ENCODE measurements at places on chromosomes 4 and X. TPM values are rescaled to one million over a fixed set of nuclear protein-coding genes. Genes with fewer than 3 reads are reported as not detected.

CCDC160 gene
- polyA plus RNA-seq, result 7.0 TPM

CFAP47 gene
- polyA plus RNA-seq, result not detected

DOCK11 gene
- 11.4 TPM for polyA plus RNA-seq

UFSP2 gene
- 47.3 TPM for polyA plus RNA-seq

GABRE gene
- polyA plus RNA-seq, result 3.3 TPM

SMIM31 gene
- polyA plus RNA-seq, result not detected

MEPE gene
- polyA plus RNA-seq, result not detected

MAGEB3 gene
- not detected for polyA plus RNA-seq

CT83 gene
- polyA plus RNA-seq, result not detected

GPR173 gene
- 1.7 TPM for polyA plus RNA-seq

SLITRK4 gene
- 2.8 TPM for polyA plus RNA-seq

KLHL4 gene
- polyA plus RNA-seq, result 0.49 TPM

DNA sequence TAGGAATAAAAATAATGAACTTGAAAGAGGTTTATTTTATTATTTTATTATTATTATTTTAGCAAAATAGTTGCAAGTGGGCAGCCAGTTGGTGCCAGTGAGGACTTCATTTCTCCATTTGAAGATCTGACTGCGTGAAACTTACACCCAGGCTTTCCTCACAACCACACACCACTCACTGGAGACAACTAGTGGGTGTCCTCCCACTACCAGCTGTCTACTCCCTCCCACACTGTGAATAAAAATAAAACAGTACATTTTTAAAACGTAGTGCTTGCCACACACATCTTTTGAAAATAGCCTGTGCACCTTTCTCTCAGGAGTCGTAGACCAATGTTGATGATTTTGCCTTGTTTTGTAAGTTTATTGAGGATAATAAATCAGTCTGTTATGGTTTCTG, 7.4 kb downstream of the FGF13 start:
- H3K4me1 ChIP-seq, result no peaks in the 10 kb centered on the region
- no peak for DNase-seq
- H3K27me3 ChIP-seq, result peaks cover 4% of the 10 kb centered on the region
- H3K4me3 ChIP-seq, result no peak overlapping the region
- no peaks in the 10 kb centered on the region for H3K36me3 ChIP-seq

DNA sequence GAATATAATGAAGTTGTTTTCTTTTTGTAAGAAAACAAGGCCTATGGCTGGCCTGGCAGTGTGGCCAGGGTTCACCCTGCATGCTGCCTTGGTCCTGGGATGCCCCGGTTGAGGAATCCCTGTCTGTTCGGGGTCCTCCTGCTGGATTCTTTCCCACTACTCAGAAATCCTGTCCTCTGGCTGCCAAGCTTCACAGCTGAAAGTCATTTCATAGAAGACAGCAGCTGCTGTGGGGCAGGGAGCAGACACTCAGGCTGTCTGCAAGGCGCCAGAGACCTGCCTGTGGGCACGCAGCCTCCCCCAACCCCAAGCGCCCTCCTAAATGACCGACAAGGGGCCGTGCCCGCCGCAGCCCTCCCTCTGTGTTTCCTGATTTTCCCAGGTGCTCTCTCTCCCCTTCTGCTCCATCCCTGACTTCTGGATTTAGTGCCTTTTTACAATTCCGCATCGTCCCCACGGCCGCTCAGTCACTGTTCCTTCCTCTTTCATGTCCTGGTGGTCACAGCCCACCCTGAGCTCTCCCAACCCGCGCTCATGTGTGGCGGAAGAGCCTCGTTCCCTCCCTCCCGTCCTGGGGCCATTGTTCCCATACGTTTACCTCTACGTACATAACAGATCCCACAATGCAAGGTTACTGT, 27.5 kb downstream of the ZFYVE28 start:
- H3K4me3 ChIP-seq, result no peak overlapping the region
- H3K27me3 ChIP-seq, result no peaks in the 10 kb centered on the region
- H3K4me1 ChIP-seq, result peaks cover 8% of the 10 kb centered on the region
- no peaks in the 10 kb centered on the region for H3K36me3 ChIP-seq
- no peak overlapping the region for H3K27ac ChIP-seq

GRCh38 chrX:44596277-44596676, 53.6 kb upstream of the FUNDC1 start:
- H3K4me3 ChIP-seq, result no peak overlapping the region
- no peak overlapping the region for H3K27ac ChIP-seq
- no peaks in the 10 kb centered on the region for H3K27me3 ChIP-seq
- H3K36me3 ChIP-seq, result no peaks in the 10 kb centered on the region

- H3K4me3 ChIP-seq, result no peak overlapping the region
- DNase-seq, result peak; percentile 62
- no peaks in the 10 kb centered on the region for H3K4me1 ChIP-seq
- peaks cover 2% of the 10 kb centered on the region for H3K36me3 ChIP-seq
These were observed 25.7 kb downstream of the NKX1-1 start for GRCh38 chr4:1380368-1381151.

DNA sequence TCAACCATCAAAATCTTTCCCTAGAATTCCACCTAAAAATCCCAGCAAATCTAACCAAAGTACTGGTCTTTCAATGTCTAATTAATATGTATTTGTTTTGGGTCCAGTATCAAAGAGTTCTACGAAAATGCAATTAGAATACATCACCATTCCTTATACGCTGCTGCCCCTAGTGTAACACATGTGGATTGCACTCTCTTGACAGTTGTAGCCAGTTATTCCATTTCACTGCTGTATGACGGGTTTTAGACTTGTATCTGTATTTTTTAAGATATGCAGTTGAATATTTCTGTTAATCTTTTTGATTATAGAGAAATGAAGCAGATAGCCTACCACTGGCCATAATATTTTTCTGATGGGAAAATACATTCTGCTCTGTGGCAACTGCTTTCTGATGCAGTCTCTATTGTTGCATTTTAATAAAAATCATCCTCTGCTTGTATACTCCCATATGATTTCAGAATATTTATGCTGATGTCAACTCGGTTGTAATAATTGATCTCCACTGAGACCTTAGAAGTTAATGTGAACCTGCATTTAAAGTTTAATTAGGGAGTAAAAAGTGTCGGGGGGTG, 17.1 kb upstream of the PAGE2B start:
- H3K36me3 ChIP-seq, result no peaks in the 10 kb centered on the region
- no peaks in the 10 kb centered on the region for H3K4me1 ChIP-seq
- no peak overlapping the region for H3K27ac ChIP-seq
- H3K4me3 ChIP-seq, result peak overlapping the region; percentile 52

DNA sequence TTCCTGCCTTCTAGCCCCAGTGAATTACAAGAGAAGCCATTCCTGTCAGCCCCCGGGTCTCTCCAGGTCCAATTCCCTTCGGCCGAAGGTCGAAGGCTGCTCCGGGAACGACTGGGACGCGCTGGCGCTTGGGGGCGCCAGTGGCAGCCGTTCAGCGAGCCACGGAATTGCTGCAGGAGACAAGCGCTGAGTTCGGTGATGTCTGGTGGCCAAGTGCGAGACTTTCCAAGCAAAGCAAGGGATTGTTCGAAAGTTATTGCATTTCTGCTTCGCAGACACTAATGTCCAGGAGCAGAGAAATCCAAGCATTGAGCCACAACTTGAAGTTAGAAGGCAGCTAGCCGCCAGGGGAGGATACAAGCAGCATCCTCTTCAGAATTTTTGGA, 1.1 kb upstream of the DKK2 start:
- no peak overlapping the region for H3K4me3 ChIP-seq
- H3K27me3 ChIP-seq, result peaks cover 17% of the 10 kb centered on the region
- H3K27ac ChIP-seq, result no peak overlapping the region
- DNase-seq, result peak; percentile 62

DNA sequence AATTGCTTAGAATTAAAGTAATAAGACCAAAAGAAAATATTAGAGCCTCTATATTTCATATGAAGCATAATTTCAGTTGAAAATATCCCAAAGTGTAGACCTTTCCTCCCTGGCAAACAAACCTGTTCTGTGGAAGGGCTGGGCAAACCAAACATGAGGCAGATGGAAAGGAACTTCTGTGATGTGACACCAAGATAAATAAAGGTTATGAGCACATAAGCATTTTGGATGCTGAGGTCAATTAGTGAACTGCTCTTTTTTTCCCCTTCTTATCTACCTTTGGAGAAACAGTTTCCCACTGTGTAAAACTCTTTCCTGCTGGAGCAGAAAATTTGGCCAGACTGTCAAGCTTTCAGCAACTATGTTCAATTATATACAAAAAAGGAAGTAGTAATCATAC, 109.6 kb upstream of the STIM2 start:
- H3K36me3 ChIP-seq, result peaks cover 16% of the 10 kb centered on the region
- H3K4me3 ChIP-seq, result no peak overlapping the region
- H3K27me3 ChIP-seq, result no peaks in the 10 kb centered on the region
- no peak for DNase-seq
- no peak overlapping the region for H3K27ac ChIP-seq

GRCh38 chr4:66294638-66295037, 624.3 kb upstream of the EPHA5 start:
- no peak overlapping the region for H3K4me3 ChIP-seq
- no peak for DNase-seq
- no peaks in the 10 kb centered on the region for H3K4me1 ChIP-seq
- H3K27ac ChIP-seq, result no peak overlapping the region
- no peaks in the 10 kb centered on the region for H3K36me3 ChIP-seq

DNA sequence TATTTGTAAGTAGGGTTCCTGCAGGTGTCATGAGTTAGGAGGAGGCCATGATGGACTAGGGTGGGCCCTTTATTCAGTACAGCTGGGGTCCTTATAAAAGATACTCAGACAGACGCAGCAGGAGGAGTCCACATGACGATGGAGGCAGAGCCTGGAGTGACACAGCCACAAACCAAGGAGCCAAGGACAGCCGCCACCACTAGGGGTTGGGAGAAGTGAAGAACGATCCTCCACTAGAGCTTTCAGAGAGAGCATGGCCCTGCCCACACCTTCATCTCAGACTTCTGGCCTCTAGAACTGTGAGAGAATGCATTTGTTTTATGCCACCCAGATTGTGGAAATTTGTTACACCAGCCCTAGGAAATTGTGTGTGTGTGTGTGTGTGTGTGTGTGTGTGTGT, 31.1 kb downstream of the JAKMIP1 start:
- H3K36me3 ChIP-seq, result no peaks in the 10 kb centered on the region
- H3K4me1 ChIP-seq, result no peaks in the 10 kb centered on the region
- no peak overlapping the region for H3K27ac ChIP-seq
- no peak for DNase-seq
- H3K27me3 ChIP-seq, result no peaks in the 10 kb centered on the region

- no peaks in the 10 kb centered on the region for H3K4me1 ChIP-seq
- peak within 1 kb of the TSS; percentile 99 for H3K27ac ChIP-seq
- no peaks in the 10 kb centered on the region for H3K36me3 ChIP-seq
- H3K27me3 ChIP-seq, result no peaks in the 10 kb centered on the region
- H3K4me3 ChIP-seq, result peak within 1 kb of the TSS; percentile 94
- DNase-seq, result peak; percentile 81
These were observed at the start of gene OTUD5 for GRCh38 chrX:48957477-48957826. Gene OTUD5, minus strand, starts transcription at chrX:48957607. Its CDS starts 37 bp downstream, at chrX:48957570.

GRCh38 chr4:143358923-143359643, 22.4 kb downstream of the GAB1 start:
- H3K27ac ChIP-seq, result peak overlapping the region; percentile 83
- H3K4me1 ChIP-seq, result peaks cover 8% of the 10 kb centered on the region
- H3K27me3 ChIP-seq, result no peaks in the 10 kb centered on the region

DNA sequence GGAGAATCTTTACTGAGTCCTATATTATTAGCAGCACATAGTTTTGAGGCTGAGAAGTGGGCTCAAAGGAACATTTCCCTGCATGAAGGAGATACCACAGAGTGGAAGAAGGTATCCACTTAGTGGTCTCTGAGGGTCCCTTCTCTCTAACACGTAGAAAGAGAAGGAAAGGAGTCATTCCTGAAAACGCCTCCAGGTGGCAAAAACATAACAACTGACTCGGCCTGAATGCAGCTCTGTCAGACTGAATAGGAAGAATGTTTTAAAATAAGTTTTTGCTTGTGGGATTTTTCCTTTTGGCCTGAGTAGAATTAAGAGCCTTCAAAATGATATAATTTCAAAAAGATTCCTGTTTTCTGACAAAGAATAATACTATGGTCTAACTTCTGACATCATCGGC, 23.3 kb downstream of the RPGR start:
- no peaks in the 10 kb centered on the region for H3K36me3 ChIP-seq
- no peaks in the 10 kb centered on the region for H3K27me3 ChIP-seq
- H3K4me3 ChIP-seq, result no peak overlapping the region
- no peak for DNase-seq
- H3K4me1 ChIP-seq, result no peaks in the 10 kb centered on the region

GRCh38 chr4:65592089-65592488, 78.2 kb downstream of the EPHA5 start:
- H3K36me3 ChIP-seq, result no peaks in the 10 kb centered on the region
- H3K4me1 ChIP-seq, result no peaks in the 10 kb centered on the region
- peak; percentile 14 for DNase-seq
- H3K27me3 ChIP-seq, result no peaks in the 10 kb centered on the region

- H3K27ac ChIP-seq, result no peak overlapping the region
- H3K4me3 ChIP-seq, result no peak overlapping the region
- H3K4me1 ChIP-seq, result no peaks in the 10 kb centered on the region
- H3K27me3 ChIP-seq, result no peaks in the 10 kb centered on the region
These were observed 45.5 kb downstream of the CLNK start for GRCh38 chr4:10639100-10639499.

DNA sequence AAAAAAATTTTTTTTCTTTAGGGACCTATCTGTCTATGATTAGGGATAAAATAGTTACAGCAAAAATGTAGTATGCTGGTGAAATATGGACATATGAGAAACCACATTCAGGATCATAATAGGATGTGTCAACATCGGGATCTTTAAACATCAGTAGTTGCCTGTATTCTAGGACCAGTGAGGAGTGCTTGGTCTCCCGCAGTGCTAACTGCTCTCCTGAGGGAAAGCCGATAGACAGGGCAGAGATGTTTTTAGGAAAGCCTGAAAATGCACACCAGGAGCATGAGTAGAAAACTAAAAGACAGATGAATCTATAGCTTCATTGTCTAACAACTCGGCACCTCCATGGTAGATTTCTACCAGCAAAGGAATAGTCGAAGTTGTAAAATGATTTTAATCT, 178.1 kb upstream of the SMIM31 start:
- no peak overlapping the region for H3K27ac ChIP-seq
- H3K4me1 ChIP-seq, result no peaks in the 10 kb centered on the region
- H3K36me3 ChIP-seq, result no peaks in the 10 kb centered on the region
- no peak for DNase-seq
- no peaks in the 10 kb centered on the region for H3K27me3 ChIP-seq

DNA sequence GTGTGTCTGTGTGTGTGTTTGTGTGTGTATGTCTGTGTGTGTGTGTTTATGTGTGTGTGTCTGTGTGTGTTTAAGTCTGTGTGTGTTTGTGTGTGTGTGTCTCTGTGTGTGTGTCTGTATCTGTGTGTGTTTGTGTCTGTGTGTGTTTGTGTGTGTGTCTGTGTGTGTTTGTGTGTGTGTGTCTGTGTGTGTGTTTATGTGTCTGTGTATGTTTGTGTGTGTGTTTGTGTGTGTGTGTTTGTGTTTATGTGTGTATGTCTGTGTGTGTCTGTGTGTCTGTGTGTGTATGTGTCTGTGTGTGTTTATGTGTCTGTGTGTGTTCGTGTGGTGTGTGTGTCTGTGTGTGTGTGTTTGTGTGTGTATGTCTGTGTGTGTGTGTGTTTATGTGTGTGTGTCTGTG, 11.4 kb downstream of the IL9R start:
- H3K27ac ChIP-seq, result no peak overlapping the region
- no peak for DNase-seq
- no peaks in the 10 kb centered on the region for H3K36me3 ChIP-seq
- H3K27me3 ChIP-seq, result no peaks in the 10 kb centered on the region
- H3K4me3 ChIP-seq, result no peak overlapping the region

- H3K4me1 ChIP-seq, result no peaks in the 10 kb centered on the region
- no peaks in the 10 kb centered on the region for H3K27me3 ChIP-seq
- no peak overlapping the region for H3K4me3 ChIP-seq
These were observed 233.3 kb upstream of the GPC4 start for GRCh38 chrX:133648594-133648993.
